NCI-H2029 treated with DMSO at 0.1 percent for 48 hours (cell line): ENCODE measurements at places on chromosomes 3 and 15.

GRCh38 chr3:56783644-56784447 is 17.9 kb downstream of the ARHGEF3 start:
- DNase-seq: no peak

DNA sequence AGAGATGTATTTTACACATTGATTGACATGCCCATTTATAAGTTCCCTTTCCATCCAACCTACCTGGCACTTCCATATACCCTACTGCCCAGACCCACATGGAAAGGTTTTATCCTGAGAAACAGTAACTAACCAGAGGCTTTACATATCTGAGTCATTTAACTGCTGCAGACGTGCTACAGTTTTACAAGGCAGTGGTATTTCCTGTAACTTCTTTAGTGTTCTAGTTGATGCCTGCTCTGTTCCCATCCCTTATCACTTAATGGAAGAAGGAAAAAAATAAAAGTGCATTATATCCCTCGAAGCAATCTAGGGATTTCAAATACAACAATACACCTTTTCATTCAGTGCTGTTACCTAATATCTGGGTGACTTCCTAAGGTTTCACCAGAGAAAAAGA is 107.1 kb downstream of the TMCO5A start:
- no peak for DNase-seq

GRCh38 chr3:135311699-135312098 is 516.6 kb downstream of the EPHB1 start:
- no peak for DNase-seq

DNA sequence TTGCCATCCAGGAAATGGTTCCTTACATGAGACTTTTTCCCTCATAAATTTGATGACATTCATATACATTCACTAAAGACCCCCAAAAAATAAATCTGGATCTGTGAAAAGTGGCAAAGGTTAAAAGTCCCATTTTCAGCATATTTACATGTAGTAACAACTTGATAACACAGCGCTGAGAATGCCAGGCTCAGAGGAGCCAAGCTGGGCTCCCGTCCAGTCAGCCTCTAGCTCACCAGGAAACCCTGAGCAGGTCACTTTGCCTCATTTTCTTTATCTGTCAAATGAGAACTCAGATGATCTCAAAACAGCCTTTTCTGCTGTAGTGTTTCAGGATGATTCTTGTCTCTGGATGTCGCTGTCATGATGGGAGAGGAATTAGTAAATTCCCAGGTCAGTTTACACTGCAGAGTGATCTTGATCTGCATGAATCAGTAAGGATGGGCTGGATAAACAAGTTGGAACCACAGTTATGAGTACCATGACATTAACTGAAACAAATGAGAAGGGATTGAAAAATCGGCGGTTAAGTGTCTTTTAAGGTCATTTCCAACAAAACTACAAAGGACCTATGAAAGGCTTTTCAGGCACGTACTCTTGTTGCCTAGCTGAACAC is 82.8 kb downstream of the PPARG start:
- no peak for DNase-seq

DNA sequence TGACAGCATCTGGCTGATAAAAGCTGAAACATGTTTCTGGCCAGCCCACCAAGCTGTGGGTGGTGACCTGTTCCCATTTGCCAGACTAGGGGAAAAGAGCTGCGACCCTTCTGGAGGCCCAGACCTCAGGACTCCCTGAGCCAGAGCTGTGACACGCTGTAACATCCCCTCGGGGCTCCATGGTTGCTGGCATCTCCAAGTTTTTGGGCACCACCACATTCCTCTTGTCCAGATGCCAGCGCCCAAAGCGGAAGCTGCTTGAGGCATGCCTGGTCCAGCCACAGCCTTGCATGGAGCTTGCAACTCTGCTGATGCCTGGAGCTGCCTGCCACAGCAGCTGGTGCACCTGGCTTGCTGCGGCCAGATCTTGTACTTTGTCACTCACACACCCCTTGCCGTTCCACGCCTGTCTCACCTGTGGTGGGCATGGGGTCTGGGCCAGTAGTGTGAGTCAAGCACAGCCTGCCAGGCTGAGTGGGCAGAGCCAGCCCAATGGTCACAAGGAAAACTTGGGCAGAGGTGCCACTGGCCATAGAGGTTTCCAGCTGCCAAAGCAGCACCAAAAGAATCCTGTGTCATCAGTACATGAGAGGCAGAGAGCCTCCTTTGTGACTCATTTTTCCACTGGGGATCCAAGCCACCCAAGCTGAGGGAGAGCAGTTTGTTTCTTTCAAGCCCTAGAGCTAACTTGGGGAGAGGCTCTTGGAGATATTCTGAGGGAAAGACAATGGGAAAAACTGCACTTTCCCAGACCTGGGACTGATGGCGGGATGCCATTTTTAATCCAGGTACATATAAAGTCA is 45.7 kb upstream of the PTX3 start:
- DNase-seq: no peak

- no peak for DNase-seq
Observed at GRCh38 chr3:9681011-9681722, 22.5 kb upstream of the CPNE9 start.

GRCh38 chr15:88512078-88512477 is 34.4 kb downstream of the DET1 start:
- no peak for DNase-seq

GRCh38 chr3:4884888-4885287 is 94.3 kb upstream of the BHLHE40 start:
- DNase-seq: no peak

DNA sequence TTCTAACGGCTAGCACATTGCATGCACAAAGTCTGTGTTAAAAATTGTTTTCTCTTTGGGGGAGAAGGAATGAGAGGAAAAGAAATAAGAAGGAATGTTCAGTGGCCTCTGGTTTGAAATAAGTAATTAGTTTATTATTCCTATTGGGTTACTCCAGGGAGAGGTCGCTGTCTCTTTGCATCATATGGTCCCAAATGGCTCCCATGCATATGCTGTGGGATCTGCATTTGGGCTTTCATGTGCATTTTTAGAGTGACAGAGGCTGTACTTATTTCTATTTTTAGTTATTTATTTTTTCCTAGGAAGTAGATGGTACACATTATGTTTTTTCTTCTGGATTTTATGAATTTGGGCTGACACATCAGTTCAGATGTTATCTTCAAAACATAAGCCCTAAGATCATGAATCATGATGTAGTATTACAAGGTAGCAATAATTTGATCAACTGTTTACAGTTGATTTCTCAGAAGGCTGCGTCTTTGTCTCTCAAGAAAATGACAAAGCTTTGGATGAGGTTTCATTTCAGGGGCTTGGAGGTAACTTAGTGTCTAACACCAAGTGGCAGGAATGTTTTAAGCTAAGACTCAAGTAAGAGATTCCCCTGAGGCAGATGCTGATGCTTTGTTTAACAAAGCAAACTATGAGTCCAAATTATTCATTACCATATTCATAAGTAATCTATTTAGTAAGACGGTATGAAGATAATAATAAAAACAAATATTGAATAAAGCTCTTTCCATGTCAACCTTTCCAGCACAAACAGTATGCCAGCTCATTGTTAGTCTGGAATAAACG is 247.7 kb downstream of the NSUN3 start:
- no peak for DNase-seq

- no peak for DNase-seq
Observed at GRCh38 chr3:136495213-136495612, 245.1 kb downstream of the PCCB start.
